ENCODE measurements at places on chromosomes 12 and 14. TPM values are rescaled to one million over a fixed set of nuclear protein-coding genes. Genes with fewer than 3 reads are reported as not detected.

The ADAM20 gene
- total RNA-seq = 0.31 TPM

- no peaks in the 10 kb centered on the region for H3K36me3 ChIP-seq
- no peaks in the 10 kb centered on the region for H3K27me3 ChIP-seq
- DNase-seq = no peak
- H3K4me1 ChIP-seq = no peaks in the 10 kb centered on the region
- no peak overlapping the region for H3K27ac ChIP-seq
Observed at GRCh38 chr12:33383503-33383902, 56.1 kb downstream of the SYT10 start.

The STXBP6 gene
- not detected for total RNA-seq

- no peaks in the 10 kb centered on the region for H3K4me1 ChIP-seq
- H3K27me3 ChIP-seq = no peaks in the 10 kb centered on the region
- H3K36me3 ChIP-seq = no peaks in the 10 kb centered on the region
Observed at GRCh38 chr14:44979740-44980356, 17.9 kb downstream of the TOGARAM1 start.

Measured in Panc1 (cell line).